ENCODE measurements at places on chromosomes 3 and 15.
A peak's percentile ranks its signal among the peaks of the same experiment; 100 is the strongest.

GRCh38 chr3:111071257-111072030 lies at the start of gene NECTIN3:
NECTIN3 (plus strand) TSS chr3:111071816; CDS start chr3:111072018, 202 bp downstream.
- DNase-seq = peak; percentile 86

GRCh38 chr3:23270423-23270822 lies 67.3 kb downstream of the UBE2E2 start:
- no peak for DNase-seq

DNA sequence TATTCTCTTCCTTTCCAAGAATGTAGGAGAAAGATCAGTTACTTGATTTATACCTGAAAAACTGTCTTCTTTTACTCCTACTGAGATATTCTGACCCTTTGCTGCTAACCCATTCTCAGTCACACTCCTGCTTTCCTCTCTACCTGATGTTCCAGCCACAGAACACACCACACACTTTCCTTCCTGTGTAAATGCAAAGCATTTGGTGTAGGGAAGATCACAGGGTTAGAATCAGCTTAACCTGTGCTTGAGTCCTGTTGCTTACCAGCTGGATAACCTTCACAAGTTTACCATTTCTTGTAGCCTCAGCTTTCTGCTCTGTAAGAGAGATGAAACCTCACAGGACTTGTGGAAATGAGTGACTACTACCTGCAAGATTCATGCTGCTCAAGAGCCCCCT lies 489.8 kb upstream of the GOLIM4 start:
- DNase-seq = no peak

DNA sequence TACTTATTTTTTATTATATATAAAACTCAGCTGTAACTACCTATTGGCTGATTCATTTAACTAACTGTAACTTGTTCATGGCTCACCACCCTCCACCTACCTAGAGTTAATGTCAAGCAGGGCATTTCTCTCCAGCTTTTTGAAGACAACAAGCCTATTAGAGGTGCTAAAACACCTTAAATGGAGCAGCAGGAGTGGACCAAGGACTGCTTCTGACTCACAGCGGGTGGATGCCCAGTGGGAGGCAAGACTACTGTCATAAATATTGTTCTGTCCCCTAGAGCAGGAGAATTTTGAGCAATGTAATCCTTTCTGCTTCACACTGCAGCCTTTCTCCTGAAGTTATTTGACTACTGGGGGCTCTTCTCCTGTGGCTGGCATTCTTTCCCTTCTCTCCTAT lies 146.9 kb downstream of the CLSTN2 start:
- DNase-seq = no peak

- DNase-seq = no peak
Measured at GRCh38 chr3:70150599-70150998, 151.1 kb downstream of the SAMMSON start.

DNA sequence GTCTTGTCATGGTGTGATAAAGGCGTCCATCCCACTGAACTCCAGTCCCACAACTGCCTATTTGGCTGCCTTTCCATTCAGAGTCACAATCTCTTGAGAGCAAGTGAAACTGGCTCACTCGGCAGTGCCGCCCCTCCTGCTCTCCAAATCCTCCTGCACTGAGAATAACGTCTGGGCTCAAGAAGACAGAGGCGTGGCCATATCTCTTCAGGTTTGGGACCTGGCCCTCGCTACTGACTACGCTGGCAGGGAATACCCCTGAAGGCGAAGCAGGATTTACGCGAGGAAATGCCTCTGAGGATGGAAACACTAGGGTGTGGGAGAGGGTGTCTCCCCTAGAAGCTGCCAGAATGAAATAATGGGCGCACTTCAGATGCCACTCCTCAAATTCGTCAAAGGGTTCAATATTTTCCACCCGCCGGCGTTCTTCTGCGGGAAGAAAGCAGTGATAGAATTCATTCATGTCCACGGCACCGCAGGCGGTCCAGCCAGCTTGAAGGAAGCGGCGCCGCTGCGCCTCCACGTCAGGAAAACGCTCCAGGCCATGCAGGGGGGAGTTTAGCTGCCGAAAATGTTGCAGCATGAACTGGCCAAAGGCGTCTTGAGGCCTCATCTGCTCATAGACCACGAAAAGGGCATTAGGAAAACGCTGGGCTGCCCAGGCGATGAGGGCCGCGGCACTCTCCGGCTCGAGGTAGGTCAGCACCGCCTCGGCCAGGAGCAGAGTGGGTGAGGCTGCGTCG lies 985 bp downstream of the LCMT2 start:
- DNase-seq = no peak

GRCh38 chr3:171867981-171868380 lies 24.8 kb downstream of the TMEM212 start:
- peak; percentile 11 for DNase-seq

DNA sequence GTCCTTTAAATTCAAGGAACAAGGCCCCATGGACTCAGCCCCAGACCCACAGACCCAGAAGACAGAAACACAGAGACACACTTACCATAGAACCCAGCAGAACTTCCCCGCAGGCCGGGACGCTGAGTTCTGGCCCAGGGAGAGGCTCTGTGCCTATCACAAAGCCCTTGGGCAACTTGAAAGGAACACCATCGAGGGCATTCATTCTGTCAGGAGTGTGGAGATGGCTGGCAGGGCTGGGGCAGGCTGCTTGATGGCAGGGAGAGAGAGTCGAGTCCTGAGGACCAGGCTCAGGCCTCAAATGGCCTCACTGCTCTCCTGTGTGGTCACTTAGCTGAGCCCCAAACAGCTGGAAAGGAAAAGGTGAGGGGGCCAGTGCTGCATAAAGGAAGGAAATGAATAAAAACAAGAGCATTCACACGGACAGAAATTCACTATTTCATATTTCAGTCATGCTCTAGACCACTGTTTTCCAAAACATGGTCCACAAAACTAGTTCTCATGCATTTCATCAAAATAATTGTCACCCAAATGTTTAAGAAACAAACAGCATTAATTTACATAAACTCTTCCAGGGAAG lies 8.9 kb downstream of the UBAP1L start:
- no peak for DNase-seq

DNA sequence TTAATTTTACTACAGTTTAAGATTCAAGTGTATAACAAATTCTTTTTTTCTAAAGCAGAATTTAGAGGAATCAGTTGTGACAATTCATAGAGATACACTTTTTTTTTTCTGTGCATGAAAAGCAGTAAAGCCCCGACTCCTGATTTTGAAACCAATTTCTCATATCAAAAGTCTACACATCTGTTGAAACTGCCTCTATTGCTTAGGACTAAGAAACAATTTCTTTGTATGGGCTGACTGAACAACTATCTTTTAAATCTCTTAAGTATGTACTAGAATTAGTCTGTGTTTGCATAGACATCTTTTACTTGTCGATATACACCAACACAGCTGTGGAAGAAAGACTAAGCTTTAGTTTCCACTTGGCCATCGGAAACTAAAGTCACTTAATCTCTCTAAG lies 127.6 kb downstream of the MEIS2 start:
- DNase-seq = no peak

DNA sequence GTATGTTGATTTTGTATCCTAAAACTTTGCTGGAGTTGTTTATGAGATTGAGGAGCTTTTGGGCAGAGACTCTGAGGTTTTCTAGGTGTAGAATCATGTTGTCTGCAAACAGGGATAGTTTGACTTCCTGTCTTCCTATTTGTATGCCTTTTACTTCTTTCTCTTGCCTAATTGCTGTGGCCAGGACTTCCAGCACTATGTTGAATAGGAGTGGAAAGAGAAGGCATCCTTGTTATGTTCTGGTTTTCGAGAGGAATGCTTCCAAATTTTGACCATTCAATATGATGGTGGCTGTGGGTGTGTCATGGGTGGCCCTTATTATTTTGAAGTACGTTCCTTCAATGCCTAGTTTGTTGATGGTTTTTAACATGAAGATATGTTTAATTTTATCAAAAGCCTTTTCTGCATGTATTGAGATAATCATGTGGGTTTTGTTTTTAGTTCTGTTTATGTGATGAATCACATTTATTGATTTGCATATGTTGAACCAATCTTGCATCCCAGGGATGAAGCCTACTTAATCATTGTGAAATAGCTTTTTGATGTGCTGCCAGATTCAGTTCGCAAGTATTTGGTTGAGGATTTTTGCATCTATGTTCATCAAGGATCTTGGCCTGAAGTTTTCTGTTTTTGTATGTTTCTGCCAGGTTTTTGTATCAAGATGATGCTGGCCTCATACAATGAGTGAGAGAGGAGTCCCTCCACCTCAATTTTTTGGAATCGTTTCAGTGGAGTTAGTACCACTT lies 188.1 kb downstream of the MINAR1 start:
- DNase-seq = no peak

DNA sequence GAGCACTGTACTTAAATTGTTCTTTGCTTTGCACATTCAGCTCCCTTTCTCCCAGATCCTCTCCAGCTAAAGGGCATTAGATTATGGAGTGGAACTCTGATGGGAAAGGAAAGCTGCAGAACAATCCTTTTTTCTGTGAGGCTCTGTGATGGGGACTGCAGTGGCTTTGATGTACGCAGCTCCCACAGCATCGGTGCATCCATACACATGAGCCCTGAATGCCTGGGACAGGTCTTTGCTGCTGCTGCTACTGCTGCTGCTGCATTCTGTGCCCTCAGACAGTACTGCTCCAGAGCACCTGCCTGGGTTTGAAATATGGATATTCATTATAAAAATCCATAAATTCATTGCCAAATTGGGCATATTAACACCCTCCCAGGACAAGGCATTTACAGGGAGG lies 164.4 kb downstream of the WDR76 start:
- no peak for DNase-seq

GRCh38 chr15:83208367-83208661 lies 691 bp upstream of the HDGFL3 start:
- DNase-seq = no peak

DNA sequence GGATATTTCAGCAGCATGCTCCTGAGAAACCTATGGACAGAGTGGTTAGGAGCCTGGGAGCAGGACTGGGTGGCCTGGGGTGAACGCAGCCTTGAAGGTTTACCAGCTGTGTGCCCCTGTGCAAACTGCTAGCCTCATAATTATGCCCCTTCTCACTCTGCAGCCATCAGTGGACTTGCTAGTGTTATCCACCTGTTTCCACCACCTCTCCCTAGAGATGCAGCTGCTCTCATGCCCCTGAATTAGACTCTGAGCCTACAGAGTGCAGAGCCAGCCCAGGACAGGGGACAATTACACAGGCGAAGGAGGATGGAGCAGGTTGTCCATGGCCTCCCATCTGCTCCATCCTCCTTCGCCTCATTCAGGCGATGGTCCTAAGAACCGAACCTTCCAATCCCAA lies 175.9 kb downstream of the ATP10A start:
- no peak for DNase-seq

DNA sequence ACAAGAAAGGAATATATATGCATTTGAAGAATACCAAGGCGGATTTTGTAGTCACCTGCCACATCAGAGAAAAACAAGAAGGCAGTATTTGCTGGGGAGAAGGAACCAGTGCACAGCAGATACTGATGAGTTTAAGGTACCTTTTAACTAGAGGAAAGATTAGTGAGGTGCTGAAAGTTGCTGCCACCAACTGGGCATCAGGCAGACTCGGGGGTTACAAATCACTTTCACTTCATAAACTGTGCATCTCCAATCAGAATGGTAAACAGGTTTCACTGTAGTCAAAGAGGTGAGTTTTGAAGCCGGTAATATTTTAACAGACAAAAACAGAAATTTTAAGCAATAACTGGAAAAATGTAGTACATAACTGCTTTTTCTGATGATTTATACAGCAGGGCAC lies 4.1 kb downstream of the FBN1 start:
- DNase-seq = no peak

DNA sequence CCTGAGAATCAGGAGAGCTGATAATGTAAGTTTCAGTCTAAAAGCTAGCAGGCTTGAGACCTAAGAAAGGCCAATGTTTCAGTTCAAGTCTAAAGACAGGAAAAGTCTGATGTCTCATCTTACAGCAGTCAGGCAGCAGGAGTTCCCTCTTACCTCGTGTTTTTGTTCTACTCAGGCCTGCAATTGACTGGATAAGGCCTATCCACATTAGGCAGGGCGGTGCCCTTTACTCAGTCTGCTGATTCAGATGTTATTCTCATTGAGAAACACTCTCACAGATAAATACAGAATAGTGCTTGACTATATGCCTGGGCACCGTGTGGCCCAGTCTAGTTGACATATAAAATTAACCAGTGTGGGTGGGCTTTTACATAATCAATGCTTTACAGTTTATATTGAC lies 122.4 kb downstream of the NR1D2 start:
- no peak for DNase-seq

DNA sequence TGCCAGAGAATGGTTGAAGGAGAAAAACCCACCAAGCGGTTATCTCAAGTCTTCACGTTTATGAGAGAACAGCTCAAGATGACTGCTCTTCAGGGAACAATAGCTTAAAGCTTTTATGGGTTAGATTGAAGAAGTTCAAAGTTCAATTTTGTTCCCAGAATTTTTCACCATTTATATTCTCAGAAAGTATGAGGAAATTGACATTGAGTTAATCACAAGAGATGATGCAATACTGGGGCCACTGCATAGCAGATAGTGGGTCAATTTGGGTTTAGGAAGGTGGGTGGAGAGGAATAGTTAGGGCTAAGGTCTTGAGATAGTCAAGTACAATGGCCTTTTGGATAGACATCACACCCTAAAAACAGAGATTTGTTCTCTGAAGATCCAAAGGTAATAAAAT lies 539.3 kb downstream of the SQOR start:
- DNase-seq = no peak

DNA sequence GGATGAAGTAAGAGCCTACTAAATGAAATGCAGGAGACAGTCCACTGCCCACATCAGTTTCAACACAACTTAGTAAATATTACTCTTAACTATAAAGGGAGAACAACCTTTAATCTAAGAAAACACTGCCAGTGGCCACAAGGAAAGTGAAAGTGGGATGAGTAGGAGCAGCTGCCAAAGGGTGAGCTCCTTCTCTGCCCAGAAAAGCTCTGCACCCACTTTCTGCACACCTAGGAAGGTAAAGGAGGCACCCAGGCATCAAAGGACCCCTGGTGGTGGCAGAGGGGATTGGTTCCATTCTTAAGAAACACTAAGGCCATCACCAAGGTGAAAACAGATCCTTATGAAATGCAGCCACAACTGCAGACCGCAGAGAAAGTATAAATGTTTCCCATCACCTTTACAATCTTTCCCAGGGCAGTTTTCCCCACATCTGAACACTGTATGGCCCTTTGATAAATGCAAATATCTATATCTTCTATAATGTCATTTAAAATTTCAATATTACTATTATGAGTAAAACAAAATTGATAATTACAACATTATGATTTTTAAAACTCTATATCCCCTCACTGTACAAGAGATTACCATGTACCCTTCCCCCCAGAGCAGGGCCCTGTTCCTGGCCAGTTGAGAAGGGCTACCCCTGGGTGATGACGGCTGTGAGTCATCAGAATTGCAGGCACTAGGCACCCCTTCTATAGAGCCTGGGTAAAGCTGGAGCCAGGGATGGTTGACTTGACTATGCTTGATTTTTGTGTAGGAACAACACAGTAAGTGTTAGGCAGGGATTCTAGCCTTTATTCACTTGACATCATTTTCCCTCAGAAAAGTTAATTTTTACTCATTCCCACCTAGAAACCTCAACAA lies 92.0 kb downstream of the SNRK start:
- peak; percentile 85 for DNase-seq

- DNase-seq = no peak
Measured at GRCh38 chr15:36499412-36500389, 79.7 kb upstream of the CDIN1 start.

- no peak for DNase-seq
Measured at GRCh38 chr3:5677555-5677954, 490.0 kb downstream of the EDEM1 start.

- DNase-seq = no peak
Measured at GRCh38 chr3:9351709-9352126, 11.1 kb upstream of the THUMPD3 start.

- DNase-seq = no peak
Measured at GRCh38 chr3:142931222-142931621, 32.3 kb downstream of the PAQR9 start.
